ENCODE measurements at places on chromosomes 2 and 18.

GRCh38 chr2:17813742-17814473, 2.4 kb upstream of the MSGN1 start:
- no peak for DNase-seq

DNA sequence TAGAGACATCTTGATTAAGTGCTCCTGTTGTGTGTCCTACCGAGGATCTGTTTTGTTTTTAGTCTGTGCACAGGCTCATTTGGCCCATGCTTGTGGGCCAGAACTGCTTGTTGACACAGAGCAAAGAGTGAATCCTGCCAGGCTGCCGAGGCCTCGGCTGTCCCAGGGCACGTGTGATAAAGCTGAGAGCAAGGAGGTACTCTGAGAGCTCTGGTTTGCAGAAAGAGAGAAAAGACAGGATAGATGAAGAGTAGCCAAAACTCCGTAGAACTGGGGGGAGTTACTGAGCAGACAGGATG, 175.1 kb downstream of the FAM210A start:
- DNase-seq = no peak

DNA sequence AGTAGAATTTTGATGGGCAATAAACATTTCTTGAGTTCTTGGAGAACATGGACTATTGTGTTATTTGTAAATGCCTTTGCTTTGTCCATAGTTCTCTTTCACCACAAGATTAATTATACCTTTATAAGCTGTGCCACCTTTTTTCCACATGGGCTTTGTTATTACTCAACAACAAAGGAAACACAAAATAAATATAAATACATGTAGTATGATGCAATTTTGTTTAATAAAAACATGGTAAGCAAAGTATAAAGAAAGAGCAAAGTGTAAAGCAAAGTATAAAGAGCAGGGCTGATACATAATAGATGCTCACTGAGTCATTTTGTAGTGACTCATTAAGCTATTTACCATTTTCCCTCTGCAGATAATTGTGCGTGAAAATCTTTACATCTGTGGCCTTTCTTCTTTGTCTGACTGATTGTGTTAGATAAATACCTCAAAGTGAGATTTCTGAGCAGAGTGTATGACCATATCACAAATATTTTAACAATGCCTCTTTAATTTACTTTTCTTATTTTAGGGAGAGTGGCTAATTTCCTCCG, 80.9 kb downstream of the CERS6 start:
- no peak for DNase-seq

DNA sequence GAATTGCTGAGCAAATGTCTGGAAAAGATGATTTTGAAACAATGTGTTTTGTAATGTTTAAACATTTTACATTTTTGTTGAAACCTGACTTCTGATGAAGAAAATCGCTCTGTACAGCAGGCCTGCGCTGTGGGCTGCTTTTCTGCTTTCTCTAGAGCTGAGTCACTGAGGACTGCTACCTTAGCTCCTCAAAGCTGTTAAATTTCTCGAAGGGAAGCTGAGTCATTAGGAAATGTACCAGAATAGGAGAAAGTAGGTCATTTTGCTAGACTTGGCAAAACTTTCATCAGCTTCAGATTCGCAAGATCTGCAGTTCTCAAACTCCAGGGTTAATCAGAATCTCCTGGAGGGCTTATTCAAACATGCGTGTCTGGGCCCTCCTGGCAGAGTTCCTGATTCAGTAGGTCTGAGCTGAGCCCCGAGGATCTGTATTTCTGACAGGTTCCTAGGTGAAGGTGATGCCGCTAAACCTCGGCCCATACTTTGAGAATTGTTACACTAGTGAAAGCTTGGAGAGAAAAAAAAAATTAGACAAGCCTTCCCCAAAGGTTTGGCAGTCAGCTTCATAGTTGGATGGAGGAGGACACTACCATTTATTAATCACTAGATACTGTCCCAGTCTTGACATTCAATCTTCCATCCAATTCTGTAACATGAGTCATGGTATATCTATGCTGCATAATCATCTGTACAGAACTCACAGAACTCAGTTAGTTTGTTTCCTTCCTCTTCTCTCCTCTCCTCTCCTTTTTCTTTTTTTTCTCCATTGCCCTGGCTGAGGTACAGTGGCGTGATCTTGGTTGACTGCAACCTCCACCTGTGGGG, 297.6 kb downstream of the PARD3B start:
- DNase-seq = no peak

GRCh38 chr2:231241755-231242507, 43.5 kb downstream of the ARMC9 start:
- no peak for DNase-seq

DNA sequence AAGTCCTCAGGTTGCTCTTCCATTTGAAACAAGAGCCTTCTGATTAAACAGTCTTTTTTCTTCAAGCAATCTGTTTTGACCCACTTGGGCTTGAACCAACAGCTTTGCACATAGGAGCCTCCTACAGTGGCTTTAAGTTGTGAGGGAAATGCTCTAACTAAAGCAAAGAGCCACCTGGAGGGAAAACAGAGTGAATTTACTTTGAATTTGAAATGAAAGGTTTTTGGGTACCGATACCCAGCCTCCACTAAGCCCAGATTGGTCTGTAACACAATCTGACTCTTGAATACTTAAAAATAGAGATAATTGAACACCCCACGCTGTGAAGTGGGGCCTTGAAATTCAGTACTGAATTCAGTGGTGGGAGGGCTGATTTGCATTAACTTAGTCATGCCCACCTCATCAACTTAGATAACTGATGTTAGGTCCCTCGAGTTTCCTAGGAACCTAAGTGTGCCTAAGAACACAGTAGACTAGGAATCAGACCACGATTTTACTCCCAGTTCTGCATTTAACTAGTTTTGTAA, 56.3 kb upstream of the ACVR1C start:
- DNase-seq = no peak

- DNase-seq = no peak
These were observed 204.0 kb downstream of the ARL4C start for GRCh38 chr2:234292962-234293243.

DNA sequence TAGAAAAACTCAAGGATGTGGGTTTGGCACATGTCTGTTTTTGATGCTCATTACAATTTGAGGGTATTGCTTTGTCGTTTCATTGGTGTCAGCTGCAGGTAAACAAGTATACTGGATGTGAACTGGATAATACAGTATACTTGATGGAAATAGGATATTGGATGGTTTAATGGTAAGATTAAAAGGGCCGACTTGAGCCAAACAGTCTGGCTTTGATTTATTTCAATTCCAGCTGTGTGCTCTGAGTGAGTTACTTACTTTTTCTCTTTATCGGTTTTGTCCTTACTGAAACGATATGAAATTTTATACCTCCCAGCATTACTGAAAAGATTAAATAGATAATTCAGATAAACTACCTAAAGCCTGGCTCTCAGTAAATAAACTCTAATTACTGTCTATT, 227.6 kb downstream of the ASXL3 start:
- DNase-seq = no peak

DNA sequence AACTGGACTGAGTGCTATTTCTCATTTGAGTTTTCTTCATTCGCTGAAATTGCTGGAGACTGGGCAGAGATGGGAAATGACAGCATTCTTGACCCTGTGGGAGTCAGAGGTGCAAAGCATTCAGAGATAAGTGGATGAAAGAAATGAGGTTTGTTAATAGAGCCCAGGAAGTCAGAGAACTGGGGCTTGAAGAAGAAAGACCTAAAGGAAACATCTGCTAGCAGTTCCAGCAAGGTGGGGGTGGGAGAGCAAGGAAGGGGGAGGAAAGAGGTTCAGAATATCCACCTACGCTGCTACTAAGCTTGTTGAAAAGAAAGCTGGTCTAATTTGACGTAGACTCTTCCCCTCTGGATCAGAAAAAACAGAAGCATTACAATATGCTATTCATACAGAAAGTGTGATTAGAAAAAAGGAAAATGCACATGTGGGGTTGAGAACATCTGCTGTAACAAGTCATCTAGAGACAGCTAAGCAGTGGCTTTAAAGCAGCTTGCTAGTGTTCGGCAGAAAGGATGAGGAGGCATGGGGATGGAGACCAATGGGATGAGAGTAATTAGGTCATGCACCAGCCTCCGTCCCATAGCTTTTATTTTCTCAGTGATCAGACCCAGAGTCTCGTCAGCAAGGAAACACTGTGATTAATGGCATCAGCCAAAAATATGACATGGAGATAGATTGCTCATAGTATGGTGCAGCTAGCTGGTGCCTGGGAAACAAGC, 29.7 kb downstream of the NAB1 start:
- no peak for DNase-seq

DNA sequence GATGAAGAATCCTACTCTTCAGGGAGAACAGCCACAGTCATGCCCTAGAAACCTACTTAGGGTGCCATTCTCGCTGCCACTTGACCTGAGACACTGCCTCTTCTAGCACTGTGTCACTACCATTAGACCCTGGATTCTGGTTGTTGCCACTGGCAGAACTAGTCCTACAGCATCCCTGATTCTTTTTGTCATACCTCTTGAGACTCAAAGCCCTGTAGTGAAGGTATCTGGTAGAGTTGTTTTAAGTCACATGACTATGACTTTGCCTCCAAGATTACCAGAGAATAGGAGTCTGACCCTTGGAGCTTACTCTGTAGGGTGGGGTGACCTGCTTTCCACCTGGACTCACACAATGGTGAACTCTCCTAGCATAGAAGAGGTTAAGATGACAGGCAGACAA, 296.7 kb downstream of the TNS1 start:
- no peak for DNase-seq

GRCh38 chr2:172978063-172978383, 97.6 kb upstream of the MAP3K20 start:
- DNase-seq = no peak

DNA sequence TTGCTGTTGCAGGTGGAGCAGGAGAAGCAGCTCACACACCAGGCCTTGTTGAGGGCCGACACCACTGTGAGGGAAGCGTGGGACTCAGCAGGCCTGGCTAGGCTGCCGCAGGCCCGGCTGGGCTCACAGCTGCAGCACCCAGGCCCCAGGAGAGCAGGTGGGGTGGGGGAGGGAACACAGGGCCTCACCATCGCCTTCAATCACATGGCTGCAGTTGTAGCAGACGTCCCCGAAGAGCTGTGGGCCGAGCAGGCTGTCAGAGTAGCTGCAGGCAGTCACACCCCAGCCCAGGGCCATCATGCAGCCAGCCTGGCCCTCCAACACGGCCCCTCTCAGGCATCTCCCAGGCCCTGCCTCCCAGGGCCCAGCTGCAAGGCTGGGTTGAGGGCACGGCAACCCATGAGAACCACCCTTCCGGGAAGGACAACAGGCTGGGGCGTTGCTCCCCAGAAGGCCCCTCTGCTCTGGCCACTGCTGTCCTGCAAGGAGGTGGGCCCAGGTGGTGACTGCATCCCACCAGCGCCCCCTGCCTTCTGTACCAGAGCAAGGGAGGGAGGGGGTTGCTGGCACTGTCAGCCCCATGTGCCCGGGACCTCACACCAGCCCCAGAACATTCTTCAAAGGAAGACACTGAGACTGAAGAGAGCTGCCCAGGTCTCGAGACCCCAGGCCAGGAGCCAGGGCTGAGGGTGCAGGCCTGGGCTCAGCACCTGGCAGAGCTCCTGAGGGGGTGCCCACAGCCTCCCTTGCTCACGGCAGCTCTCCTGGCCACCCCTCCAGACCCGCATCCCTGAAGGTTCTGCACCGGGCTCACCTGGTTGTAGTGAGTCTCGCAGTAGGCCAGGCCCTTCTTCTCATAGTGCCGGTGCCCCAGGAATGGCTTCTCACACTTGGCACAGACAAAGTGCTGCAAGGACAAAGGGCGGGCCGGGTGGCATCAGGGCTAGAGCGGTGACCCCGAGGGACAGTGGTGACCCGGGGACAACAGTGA, 5.6 kb upstream of the GPR17 start:
- DNase-seq = no peak
